ENCODE measurements at places on chromosomes 4 and X.

GRCh38 chr4:82604522-82604921, 42.7 kb upstream of the TMEM150C start:
- DNase-seq = no peak

DNA sequence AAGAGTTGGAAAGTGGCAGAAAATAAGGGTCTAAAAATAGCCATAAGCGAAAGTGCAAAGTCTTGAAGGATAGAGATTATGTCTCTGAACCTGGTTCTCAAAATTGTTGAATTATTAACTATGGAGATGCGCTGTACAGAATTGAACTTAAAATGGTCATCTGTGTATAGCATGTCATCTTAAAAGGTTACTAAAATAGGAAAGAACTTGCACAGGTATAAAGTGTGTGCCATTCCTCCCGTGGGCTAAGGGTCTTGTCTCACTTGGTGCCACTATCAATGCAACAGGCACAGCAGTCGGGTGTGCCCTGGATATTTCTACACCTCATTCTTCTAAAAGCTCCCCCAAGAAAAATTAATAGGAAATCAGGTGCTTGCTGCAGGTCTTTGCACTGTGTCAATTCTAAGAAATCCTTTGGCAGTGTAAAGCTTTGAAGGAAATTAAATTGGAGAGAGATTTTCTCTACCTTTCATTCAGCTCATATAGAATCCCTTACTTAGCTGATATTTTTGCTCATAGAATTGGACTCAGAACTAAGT, 2.4 kb downstream of the SORBS2 start:
- DNase-seq = no peak

GRCh38 chrX:43655151-43656004, 721 bp upstream of the MAOA start:
- no peak for DNase-seq

DNA sequence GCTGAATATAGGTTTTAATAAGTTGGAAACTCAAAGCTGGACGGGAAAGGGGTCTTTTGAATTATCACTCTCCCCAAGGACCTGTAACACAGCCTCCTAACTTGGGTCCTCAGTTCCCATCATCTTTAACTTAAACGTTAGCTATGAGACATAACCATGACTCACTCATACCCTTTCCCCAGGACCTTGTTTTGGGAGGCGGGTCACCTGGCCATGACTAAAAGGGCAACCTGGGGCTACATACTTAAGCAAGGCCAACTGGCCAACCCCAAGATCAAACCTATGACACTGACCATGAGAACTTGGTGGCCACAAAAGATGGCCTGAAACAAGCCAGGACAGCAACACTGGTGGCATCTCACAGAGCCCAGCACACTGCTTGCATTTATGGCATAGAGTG, 89.0 kb downstream of the SH3KBP1 start:
- DNase-seq = no peak

- DNase-seq = no peak
Observed at GRCh38 chr4:8381814-8382581, 58.5 kb downstream of the ACOX3 start.

- DNase-seq = no peak
Observed at GRCh38 chr4:111499291-111499690, 646.0 kb upstream of the FAM241A start.

DNA sequence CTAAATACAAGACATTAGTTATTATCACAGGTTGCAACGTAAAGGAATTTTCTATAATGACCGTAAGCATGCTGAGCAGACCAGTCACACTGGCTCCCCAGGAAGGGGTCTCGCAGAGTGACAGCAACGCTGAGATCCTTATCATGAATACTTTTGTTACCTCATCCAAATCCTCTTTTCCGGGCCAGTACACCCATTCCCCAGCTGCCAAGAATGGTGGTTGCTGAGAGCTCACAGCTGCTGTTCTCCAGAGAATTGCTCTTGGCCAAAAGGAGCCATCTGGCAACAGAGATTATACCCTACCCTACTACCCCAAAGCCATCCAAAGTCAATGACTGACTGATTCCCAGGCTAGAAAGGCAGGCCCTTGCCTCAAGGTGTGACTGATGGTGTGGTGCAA, 91.6 kb downstream of the FUNDC1 start:
- no peak for DNase-seq
